ENCODE measurements at places on chromosomes 4 and X.

DNA sequence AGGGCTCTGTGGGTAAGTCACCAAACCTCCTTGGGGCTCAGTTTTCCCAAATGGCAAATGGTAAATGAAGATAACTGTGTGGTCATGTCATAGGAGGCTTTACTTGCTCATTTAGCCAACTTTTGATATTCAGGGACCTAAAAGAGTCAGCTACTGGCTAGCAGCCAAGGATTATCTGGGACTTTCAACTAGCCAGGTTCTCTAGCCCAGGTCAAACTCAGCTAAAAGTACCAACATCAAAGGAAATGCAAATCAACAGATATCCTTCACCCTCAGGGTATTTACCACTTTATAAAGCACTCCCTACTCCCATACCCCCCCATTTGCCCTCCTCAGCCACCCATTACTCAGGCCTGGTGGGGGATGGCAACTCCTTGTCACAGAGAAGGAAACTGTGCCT, 7.5 kb downstream of the AMER1 start:
- DNase-seq: no peak

GRCh38 chr4:95249426-95250021, 299.2 kb downstream of the UNC5C start:
- no peak for DNase-seq

- DNase-seq: no peak
Measured at GRCh38 chr4:35238793-35239192, 1005.5 kb downstream of the ARAP2 start.

- DNase-seq: no peak
Measured at GRCh38 chr4:26766141-26766540, 94.5 kb upstream of the STIM2 start.

DNA sequence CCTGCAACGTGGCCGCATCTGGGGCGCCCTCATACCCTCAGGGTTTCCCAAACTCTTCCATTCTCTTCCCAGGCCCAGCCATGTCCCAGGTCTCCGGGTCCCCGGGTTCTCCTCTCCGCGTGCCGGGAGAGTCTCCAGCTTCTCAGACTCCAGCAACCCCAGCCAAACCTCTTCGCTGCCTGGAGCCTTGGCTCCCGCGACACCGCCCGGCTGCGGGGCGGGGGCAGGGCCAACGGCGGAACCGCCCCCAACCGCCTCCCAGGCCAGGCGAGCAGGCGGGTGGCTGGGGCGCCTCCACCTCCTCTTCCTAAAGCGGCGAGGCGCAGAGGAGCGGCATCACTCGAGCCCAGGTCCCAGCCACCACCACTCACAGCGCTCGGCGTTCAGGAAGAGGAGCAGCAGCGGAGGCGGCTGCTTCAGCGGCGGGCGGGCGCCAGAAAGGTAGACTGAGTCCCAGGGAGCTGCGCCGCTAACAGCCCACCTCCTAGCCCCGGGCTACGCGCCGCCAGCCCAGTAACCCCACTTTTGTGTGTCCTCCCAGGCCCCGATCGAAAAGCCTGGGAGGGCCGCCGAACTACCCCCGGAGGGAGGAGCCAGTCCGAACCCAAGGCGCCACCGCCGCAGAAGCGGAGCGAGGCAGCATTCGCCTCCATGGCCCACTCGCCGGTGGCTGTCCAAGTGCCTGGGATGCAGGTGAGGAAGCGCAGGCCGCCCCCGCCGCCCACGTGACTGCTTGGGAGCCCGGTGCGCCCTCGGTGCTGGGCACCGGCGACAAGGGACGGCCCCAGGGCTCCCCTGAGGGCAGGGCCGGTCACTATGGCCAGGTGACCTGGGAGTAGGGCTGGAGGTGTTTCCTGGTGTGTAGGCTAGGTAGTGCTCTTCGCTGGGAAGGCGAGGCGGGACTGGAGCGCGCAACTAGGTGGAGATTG, at the start of gene STK26:
Gene STK26, plus strand, starts transcription at position 336 of the 929 bp plus-strand sequence. Its CDS starts 316 bp downstream, at position 652.
- peak; percentile 67 for DNase-seq

GRCh38 chr4:85409251-85409650, 65.7 kb upstream of the ARHGAP24 start:
- no peak for DNase-seq

DNA sequence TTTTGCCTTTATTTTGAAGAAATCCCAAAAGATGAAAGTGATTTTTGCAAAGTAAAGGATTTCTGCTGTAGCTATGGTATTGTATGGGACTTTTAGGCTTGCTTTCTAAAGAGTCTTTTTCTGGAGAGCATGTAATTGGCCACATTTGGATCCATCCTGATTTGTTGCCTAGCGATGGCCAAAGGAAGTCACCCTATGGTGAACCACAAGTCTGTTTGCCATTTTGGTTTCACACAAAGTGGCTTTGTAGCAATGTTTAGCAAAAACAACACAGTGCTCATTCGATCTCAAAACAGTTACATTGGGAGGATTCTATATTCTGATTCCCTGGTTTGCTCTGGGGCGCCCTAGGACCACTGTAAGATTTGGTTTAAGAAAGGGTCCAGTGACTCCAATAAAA, 44.1 kb upstream of the INTS6L start:
- DNase-seq: no peak

DNA sequence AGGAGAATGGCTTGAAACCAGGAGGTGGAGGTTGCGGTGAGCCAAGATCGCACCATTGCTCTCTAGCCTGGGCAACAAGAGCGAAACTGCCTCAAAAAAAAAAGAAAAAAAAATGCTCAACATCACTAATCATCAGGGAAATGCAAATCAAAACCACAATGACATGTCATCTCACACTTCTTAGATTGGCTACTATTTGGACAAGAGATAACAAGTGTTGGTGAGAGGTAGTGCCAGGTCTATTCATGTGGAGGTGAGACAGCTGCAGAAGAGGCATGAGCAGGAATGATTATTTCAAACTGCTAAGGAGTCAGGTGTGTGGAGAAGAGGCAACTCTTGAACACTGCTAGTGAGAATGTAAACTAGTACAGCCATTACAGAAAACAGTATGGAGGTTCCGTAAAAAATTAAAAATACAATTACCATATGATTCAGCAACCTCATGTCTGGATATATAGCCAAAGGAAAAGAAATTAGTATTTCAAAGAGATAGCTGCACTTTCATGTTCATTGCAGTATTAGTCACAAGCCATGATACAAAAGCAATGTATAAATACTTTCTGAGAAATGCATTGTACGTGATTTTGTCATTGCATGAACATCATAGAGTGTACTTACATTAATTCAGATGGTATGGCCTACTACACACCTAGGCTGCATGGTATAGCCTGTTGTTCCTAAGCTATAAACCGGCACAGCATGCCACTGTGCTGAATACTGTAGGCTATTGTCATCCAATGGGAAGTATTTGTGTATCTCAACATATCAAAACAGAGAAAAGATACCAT, 75.3 kb downstream of the TMEM144 start:
- DNase-seq: no peak

GRCh38 chr4:145047151-145047550, 50.8 kb downstream of the ANAPC10 start:
- no peak for DNase-seq

DNA sequence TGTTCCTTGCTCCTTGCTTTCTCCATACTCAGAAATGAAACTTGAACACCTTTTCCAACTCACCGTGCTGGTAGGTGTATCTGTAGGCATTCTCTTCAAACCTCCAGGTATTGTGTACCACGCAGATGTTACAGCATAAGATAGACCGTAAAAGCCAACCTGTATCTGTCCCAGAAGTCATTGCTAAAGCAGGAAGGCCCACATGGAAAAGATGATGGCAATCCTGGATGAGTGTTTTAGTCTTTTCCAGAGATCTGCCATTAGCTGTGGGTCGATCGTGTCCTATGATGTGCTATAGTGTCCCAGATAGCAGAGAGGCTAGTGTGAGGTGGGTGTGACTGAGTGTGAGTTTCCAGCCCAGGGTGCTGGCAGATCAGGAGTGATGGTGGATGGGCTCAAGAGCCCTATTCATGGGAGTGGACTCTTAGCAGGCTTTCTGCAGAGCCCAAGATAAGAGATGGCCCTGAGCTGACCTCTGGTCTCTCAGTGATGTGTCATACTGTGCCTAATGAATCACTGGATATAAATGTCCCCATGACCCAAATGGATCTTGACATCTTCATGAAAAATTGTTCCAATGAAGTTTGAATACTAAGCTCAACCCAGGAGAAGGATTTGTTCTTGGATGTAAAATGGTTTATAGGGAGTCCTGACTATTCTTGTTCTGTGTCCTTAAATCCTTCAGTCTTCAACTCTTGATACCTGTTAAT, 69.1 kb upstream of the WDR1 start:
- DNase-seq: no peak

GRCh38 chrX:107205770-107206696, at the start of the genes DNAAF6 and NUP62CL:
Gene DNAAF6, plus strand, starts transcription at chrX:107206611. Its CDS starts 6,265 bp downstream, at chrX:107212876.
Gene NUP62CL, minus strand, starts transcription at chrX:107206433. Its CDS starts 31,287 bp downstream, at chrX:107175146.
- DNase-seq: peak; percentile 47

GRCh38 chr4:10877076-10877475, 192.5 kb upstream of the CLNK start:
- DNase-seq: no peak

DNA sequence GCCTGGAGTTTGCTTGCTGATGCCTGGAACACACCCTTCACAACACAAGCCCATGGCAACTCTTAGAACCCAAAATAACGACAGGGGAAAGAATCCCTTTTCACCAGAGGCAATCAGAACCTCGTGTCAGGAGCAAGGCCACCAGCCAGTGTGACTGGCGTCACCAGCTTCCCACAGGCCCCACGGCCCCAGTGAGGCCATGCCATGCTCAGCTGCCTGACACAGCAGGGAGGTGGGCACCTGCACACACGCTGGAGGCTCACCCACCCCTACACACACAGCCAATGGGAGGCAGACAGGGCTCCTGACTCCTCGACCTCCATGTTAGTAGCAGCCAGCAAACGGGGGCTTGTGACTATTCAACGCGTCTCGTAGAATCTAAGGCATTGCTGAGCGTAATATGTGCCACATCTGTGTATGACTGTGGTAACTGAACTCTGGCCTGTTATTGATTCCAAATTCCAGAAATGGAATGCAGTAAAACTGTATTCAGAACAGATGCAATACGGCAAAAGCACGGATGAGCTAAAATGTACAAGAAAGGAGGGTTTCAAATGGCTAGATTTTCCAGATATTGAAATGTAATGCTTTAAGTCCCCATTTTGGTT, 28.5 kb downstream of the RNF212 start:
- DNase-seq: no peak

DNA sequence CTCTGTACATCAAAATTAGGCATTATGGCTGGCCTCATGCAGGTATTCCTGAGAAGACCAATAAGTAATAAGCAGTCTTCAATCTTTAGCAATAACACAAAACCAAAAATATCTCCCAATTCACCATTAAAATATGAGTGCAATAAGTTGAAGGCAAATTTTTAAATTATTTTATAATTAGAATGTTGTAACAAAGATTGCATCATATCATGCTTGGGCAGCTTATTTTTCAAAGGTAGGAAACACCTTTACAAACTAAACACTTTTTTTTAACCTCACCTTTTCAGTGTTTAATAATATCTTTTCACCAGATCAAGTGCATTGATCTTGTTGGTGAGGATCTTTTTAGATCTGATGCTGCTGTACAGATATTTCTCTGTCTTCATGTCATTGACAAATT, 592.9 kb upstream of the PITX2 start:
- DNase-seq: no peak

GRCh38 chr4:89294573-89295269, 12.9 kb downstream of the GPRIN3 start:
- no peak for DNase-seq

GRCh38 chr4:23355258-23355657, 534.6 kb downstream of the PPARGC1A start:
- no peak for DNase-seq

DNA sequence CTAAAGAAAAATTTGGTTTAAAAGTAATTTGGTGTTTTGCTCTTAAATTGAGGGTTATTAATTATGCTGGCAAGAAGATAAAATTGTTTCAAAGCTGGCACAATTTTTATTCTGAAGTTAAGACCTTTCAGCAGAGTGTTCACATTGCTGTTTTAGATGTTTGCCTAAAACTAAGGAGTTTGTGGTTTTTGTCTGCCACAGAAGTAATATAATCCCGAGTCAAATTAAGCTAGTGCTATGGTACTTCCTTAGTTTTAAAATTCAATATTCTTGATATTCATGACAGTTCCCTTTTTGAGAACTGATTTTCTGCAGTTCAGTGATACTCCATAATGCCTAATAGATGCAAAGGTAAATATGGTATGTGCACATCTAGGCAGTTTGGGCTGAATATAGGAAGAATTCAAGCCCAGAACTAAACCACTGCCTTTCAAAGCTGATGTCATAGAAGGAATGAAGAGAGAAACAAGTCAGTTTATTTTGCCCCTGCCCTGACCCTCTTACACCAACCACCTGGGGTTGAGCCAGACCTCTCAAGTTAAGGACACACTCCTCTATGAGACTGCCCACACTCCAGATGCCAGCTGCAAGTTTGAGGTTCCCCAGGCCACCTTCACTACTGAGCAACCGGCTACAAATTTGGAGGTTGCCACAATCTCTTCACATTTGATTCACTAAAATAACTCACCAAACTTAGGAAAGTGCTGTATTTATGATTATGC, 32.1 kb upstream of the VEGFC start:
- DNase-seq: no peak

- DNase-seq: no peak
Measured at GRCh38 chrX:47991263-47992094, 12.3 kb downstream of the ZNF182 start.

DNA sequence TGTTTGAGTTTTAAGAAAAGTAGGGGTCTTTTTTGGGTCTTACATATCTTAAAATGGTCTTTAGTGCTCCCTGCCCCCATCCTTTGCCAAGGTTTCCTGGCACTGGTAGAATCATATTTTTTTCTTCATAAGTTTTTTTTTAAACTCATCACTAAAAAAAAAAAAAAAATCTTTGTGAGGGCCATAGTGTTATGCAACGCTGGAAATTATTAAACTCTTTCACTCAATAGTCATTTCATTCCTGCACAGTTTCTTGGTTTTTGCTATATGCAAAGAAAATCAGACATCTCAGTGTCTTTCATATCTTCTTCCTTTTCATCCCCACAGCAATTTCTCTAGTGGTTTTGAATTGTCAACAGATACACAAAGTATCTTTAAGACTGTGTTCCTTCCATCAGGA, 95.6 kb downstream of the TMA16 start:
- no peak for DNase-seq

DNA sequence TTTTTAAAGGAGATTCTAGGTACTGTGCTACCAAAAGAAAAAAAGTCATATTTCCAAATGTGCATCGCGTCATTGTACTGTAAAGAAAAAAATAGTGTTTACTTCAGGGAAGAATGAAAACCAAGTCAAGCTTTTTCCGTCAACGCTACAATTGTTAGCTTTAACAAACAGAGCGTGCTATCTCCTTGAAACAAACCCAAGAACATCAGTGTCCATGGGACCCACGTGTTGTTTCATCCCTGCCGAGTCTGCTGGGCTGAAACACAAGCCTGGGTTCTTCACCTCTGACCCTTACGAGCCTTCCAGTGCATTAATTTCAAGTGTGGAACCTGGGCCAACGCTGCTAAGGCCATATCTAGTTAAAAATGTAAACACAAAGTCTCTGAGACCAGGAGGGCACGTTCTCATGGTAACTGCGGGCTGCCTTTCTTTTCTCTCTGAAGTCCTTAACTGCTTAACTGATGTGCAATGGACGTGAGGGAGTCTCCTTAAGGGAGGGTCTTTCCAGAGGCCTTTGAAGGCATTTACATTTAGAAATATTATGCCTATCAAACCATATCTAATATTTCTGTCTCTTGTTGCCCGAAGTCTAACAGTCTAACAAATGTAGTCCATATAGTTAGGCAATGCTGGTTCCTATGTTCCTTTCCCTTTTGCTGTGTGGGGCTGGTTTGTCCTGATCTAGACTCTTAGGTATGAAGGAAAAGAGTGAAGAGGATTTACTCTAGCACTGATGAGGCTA, 36.3 kb downstream of the ING2 start:
- DNase-seq: no peak
